Stimulated activated CD8-positive, alpha-beta memory T cell treated with anti-CD3 and anti-CD28 coated beads, Interleukin-4, amount 100 ng/mL, for 24 hours (primary cell): ENCODE measurements at places on chromosomes 5 and 9.
A peak's percentile ranks its signal among the peaks of the same experiment; 100 is the strongest.

GRCh38 chr9:123679330-123679987 is 250.5 kb downstream of the DENND1A start:
- DNase-seq, result no peak

DNA sequence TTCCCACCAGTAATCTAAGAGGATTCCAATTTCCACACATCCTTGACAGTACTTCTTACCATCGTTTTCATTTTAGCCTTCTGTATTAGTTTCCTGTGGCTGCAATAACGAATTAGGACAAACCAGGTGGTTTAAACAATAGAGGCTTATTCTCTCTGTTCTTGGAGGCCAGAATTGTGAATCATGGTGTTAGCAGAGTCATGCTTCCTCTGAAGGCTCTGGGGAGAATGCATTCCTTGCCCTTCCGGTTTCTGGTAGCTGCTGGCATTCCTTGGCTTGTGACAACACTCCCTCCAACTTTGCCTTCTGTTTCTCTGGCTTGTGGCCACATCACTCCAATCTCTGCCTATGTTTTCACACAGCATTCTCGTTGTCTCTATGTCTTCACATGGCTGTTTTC is 23.5 kb downstream of the RIGI start:
- DNase-seq, result no peak

- DNase-seq, result no peak
Measured at GRCh38 chr9:121383715-121384114, 13.7 kb upstream of the STOM start.

DNA sequence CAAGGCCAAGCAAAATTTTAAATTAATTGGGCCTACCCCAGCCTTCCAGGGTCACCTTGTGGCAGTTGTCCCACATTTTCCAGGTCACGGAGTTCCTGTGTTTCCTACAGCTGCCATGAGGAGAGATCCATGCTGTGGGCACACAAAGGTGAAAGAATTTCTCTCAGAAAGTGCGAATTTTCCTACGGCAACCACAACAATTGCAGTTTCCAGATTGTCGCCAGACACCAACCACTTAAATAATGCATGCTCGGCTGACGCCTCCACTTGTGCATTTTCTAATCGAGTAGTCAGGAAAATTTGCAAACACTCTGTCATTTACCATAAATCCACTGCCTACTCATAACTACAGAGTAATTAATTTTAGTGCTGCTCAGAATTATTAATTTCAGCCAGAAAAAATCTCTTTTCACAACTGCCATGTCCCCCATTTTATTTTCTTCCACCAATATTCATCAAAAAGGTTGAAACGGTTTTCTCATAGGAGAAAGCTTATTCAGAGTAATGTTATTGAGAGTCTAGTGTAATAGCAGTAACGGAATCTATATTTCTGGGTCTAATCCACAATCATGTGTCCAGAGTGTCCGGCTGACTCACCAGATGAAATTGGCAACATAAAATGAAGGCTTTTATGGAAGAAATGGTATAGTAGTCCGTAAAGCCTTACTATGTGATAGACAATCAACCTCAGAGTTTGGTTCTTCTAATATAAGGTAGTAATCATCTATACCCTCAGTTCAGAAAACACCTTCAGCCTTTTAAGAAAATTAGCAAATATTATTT is 389.8 kb downstream of the NR2F1-AS1 start:
- DNase-seq, result no peak

DNA sequence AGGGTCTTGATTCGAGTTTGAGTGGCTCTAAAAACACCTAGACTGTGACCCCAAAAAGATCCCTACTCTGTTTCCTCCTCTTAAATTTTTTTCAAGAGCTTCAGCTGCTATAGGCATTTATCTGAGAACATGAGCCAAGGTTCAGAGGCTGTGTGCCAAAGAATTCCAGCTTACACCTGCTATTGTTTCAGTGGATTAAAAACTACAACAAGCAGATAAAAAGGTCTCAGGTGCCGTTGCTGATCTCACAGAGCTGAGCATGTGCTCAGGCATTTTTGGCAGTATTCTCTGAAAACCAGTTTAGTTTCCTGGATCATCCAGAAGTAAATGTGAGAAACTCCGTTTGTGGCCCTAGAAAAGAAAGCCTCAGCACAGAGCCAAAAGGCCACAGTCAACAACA is 349.2 kb downstream of the DEPDC1B start:
- no peak for DNase-seq

GRCh38 chr9:122086873-122087272 is 6.2 kb downstream of the TTLL11 start:
- no peak for DNase-seq

DNA sequence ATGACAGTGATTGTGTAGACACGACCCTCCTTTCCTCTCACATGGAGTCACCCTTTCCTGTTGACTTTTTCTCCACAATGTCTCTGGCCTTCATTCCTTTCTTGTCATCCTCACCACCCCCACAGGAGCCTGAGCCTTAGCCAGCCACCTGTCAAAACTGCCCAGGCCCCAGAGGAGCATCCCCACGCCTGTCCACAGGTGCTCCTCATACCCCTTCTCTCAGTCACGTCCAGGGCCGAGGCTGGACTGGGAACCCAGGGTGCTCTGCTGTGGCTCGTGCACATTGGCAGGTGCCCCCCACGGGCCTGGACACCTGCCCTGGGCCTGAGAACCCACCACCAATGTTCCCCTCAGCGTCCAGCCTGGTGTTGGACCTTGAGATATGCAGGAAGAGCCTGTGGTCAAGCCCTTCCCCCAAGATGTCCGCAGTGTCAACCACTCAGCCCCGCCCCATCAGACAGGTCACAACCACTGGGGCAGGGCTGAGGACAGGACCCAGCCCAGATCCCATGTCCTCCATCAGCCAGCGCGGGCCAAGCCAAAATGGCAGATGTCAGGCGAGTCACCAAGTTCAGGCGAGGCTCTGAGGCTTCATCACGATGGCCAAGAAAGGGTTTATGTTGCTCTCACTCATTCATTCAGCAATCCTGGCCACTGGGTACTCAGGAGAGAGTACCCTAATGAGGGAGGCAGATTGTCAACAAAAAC is 65.8 kb upstream of the STXBP1 start:
- DNase-seq, result no peak

DNA sequence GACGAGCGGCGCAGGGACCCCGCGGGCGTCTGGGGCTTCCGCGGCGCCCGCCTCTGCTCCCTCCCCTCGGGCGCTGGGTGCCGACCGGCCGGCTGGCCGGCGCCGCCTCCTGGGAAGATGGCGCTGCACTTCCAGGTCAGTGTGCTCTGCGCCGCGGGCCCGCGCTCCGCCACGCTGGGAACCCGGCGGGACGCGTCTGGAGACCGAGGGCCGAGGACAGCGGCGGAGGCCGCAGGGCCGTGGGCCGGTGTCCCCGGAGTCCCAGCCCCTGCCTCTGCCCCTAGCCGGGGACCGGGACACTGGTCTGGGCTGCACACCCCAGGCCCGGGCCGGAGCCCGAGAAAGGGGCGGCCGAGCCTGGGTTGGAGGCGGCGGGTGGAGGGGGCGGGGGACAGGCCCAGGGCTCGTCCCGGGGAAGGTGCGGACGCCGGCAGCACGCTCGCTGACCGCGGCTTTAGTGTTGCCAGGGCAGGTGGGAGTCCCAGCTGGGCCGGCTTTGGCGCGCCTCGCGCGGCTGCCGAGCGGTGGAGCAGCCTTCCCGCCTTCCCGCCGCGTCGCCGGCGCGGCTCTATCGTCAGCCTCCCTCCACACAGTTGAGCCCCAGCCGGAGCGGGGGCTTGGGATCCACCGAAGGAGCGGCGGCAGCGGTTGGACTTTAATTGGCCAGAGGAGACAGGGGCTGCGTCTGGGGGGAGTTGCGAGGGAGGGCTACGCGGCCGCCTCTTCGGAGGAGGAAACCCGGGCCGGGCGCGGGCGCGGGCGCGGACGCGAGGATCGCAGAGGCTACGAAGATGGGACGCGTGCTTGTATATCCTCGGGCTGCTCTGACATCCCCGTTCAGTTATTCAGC is at the start of gene RANBP17:
Gene RANBP17 (plus strand): TSS at position 102 of the 850 bp plus-strand sequence.
- no peak for DNase-seq

GRCh38 chr5:96844481-96844990 is 31.8 kb upstream of the ERAP2 start:
- DNase-seq, result no peak

DNA sequence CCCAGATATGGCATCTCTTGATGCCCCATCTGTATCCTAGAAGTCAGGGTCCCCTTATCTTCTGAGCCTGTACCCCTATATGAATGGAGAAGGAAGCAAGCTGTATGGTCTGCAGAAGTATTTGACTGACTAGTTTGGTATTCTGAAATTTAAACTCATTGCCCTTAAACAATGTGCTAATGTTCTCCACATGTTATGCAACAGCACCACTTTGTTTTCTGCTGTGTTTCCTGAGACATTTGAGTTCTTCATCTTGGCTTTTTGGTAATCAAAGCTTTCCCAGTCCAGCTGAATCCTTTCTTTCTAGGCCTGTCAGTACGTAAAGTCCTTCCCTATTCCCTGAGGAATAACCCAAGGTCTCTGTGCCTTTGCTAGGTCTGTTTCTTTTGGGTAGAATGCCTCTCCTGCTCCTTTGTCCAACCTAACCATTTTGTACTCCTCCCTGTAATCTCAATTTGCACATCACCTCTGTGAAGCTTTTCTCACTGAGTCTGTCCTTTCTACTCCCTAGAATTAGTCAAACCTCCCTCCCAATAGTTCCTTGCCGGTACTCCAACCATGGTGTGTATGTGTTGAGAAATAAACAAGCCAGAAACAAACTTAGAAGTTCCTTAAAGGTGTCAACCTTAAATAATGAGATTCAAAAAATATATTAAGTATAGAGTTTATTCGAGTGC is 72.1 kb upstream of the HSPB3 start:
- DNase-seq, result no peak

DNA sequence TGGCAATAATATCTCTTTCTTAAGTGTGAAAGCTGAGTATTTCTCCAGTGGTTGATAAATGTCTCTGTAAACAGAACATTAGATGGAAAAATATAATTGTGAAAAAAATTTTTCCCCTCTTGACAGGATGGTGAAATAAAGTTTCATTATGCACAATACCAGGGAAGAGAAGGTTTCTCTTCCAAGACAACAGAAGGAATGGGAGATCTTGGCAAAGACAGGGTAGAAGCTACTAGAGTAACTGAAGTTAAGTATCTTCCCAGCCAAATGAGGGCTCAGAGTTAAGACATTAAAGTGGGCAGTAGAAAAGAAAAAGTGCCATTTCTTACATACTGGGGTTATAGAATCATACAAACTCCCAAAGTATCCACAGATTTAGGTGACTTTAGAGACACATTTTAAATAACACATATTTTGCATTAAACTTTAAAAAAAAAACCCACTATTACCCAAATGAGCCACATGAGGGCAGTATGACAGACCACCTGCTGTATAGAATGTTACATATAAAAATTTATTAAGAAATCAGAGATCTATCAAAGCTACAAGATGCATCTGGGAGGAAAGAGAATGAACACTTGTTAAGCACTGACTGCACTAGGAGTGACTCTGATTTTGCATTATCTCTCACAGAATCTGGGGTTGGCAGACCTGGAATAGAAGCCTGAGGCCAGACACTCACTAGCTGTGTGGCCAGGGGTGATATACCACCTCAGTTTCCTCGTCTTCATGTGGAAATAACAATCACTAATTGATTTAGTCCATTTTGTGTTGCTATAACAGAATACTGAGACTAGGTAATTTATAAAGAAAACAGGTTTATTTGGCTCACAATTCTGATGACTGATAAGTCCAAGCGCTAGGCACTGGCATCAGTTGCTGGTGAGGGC is 98.5 kb downstream of the ARSB start:
- DNase-seq, result no peak

GRCh38 chr5:121031491-121031890 is 567.4 kb downstream of the PRR16 start:
- DNase-seq, result no peak

DNA sequence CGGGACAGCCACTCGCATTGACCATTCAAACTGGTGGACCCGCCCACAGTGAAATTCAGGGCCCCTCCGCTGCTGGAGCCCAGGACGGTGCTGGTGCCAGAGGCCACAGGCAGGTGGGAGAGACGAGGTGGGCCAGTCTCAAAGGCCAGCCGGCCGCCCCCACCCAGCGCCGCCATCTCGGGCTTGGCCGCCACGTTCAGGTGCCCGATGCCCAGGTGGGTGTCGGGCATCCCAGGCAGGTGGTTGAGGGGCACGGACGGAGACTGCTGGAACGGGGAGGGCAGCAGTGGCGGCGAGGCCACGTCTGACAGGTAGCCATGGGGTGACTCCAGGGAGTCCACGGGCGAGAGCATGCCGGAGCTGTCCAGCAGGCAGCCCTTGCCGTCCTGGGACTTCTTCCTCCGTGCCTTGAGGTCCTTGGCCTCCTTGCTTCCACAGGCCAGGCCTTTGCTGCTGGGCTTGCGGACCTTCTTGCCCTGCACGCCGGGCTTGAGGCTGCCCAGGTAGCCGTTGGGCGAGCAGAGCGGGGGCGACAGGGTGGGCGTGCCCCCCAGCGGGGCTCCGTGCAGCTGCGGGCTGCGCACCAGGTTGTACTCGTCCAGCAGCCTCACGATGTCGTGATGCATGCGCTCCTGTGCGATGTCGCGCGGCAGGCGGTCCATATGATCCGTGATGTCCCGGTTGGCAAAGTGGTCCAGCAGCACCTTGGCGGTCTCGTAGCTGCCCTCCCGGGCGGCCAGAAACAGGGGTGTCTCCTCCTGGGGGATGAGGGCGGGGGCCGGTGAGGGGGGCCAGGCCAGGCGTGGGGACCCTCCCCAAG is 14.2 kb upstream of the SEC16A start:
- DNase-seq, result no peak

GRCh38 chr5:82312373-82312856 is 34.3 kb upstream of the RPS23 start:
- peak; percentile 1 for DNase-seq

DNA sequence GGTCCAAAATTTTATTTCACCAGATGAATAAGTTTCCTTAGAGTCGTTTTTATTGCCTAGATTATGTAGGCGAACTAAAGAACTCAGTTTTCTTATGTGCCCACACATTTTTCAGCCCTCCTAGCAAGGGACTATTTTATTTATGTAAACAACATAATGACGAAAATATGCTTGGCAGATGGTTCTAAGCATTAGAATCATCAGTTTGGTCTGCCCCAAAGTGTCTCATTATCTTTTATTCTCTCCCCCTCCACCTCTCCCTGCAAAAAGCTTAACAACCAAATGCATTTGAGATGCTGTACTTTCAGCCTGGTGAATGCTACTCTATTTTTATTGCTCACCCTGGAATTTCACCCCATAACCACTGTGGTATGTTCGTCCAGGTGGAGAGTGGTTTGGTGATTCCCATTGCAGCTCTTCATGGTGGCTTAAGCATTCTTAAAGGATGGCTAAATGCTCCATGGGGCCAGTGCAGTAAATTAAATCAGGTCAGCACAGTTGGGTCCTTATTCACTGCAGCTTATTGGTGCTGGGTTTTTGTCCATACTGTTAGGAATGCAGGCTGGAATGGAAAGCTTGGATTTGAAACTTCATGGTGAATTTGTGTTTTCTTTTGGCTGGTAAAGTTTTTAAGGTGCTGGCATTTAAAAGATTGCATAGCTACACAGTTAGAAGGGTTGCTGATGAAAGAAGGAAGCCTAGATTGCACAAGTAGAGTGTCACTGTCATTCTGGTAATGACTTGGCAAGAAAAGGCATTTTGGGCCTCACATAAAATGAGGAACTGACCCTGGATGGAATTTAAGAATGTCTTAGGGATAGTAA is 39.2 kb downstream of the TLE4 start:
- no peak for DNase-seq
